GF-D8 (cell line): ENCODE measurements at places on chromosomes 3 and 15.
A peak's percentile ranks its signal among the peaks of the same experiment; 100 is the strongest.

DNA sequence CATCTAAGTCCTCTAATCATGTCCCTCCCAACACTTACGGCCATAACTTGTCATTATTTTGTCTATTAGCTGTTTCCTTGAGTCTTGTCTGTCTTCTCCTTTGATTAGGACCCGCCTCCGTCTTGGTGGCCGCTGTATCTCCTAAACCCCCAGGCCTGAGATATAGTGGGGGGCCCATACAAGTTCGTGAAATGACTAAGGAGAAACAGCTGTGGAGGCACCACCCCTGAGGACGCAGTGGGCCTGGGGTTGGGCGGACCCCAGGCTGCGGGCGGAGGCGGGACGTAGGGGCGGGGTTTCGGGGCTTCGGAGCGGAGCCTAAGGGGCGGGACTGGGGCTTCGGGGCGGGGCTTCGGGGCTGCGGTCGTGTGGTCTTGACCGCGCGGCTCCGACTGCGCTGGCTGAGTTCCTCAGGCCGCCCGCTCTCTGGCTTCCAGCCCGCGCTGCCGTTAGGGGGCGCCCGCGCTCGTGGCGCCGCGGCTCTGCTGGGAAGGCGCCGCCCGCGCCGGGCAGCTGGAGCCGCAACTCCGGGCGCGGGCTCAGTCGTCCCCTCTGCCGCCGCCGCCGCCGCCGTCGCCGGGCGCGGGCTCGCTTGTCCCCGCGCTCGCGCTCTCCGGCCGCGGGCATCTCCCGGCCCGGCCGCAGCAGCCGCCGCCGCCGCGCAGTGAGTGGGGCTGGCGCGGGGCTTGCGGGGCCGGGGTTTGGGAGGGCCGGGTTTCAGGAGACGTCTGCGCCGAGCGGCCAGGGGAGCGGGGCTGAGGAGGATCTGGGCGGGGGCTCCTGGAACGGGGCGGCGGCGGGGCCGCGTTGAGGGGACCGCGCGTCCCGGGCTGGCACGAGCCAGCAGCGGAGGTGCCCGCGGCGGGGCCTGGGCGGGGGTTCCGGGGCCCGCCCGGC, at the start of gene KCTD6:
TSS of gene KCTD6 (plus strand) at position 591 of the 897 bp plus-strand sequence. CDS start 6,660 bp downstream, outside the sequence.
- DNase-seq: peak; percentile 66

DNA sequence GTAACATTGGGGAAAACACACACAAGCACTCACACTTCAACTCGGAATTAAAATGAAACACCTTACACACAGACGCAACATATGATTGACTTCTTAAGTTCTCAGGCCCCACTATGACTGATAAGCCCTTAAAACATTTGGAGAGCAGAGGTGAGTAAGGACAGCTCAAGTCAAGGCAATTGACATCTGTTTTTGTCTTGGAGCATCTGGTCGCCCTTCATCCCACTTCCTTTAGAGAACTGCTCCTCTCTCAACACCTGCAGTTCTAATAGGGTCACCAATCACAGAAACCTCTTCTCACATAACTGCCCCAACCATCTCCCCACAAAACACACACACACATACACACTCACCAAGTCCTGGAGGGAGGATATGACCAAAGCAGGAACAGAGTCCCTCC, 43.4 kb downstream of the ERC2 start:
- DNase-seq: no peak

- DNase-seq: no peak
Observed at GRCh38 chr15:63405683-63406390, 24.2 kb upstream of the CA12 start.

GRCh38 chr15:93882141-93882540, 349.2 kb upstream of the MCTP2 start:
- no peak for DNase-seq

DNA sequence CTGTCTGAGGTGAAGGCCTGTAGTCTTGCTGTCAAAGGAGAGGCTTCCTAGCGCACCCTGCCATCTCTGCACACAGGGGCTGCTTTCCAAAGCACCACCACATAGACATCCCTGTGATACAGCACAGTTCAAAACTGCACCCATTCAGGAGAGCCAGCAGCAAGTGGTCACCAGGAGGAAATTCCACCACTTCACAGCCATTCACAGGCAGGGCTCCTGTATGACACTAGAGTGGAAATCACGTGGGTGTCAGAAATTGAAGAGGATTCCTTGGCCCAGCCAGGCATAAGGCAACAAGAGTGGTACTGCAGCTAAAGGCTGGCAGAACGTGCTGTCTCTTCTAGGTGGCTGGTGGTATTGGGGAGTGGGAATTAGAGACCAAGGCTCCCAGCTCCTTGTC, 102.8 kb downstream of the RFTN1 start:
- no peak for DNase-seq

GRCh38 chr3:100561459-100562158, 47.8 kb upstream of the ADGRG7 start:
- no peak for DNase-seq

GRCh38 chr3:57733790-57734189, 22.3 kb upstream of the SLMAP start:
- DNase-seq: no peak

GRCh38 chr15:66803182-66803729, 101.2 kb downstream of the SMAD6 start:
- DNase-seq: no peak

GRCh38 chr15:27864086-27864485, 235.0 kb downstream of the OCA2 start:
- no peak for DNase-seq

GRCh38 chr3:11705049-11705448, 61.3 kb upstream of the VGLL4 start:
- DNase-seq: no peak

DNA sequence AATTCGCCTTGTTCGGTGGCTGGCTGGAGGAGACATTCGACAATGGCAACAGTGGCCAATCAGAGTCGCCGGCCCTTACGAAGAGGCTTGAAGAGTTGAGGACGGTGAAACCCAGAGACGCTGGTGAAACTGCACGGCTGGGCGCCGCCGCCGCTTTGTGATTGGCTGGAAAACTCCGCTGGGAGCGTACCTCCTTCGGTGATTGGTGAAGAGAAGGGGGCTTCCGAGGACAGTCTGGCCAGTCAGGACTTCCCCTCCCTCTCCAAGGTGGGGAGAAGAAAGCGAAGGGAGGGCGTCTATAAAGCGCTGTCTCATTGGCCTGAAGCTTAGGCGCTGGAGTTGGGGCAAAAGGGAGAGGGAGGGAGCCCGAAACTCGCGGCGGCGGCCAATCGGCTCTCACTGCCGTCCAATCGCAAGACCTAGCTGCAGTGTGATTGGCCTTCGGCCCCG, 554 bp upstream of the GSK3B start:
- DNase-seq: peak; percentile 100

DNA sequence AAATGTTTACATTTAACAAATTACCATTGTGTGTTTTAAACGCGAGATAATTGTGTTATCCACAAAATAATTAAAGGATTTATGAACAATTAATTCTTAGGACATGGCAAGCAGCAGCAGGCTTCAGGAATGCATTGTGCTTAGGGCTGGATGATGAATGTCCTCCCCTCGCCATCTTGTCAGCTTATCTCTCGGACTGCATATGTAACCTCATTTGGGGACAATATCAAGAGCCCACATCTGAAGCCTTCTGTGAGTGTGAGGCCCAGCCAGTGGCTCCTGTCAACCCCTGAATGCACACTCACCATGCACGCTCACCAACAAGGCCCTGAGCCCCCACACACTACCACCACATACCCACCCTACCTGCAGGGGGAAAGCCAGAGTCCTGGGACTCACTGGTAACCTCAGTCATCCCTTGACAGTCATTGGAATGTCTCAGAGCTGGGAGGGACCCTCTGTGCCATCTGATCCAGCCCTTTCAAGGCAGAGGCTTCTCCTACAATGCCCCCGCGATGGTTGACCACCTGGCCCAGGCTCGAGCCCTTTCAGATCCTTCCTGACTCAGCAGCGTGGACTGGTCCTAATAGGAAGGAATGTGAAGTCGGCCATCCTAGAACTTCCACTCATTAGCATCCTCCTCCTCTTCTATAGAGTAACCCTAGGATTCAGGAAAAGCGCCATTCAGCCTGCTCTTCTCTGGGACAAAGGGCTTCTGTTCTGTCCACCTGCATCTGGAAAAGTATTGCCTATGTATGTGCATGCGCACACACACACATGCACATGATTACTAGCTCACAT, 38.2 kb downstream of the MRPL46 start:
- no peak for DNase-seq

DNA sequence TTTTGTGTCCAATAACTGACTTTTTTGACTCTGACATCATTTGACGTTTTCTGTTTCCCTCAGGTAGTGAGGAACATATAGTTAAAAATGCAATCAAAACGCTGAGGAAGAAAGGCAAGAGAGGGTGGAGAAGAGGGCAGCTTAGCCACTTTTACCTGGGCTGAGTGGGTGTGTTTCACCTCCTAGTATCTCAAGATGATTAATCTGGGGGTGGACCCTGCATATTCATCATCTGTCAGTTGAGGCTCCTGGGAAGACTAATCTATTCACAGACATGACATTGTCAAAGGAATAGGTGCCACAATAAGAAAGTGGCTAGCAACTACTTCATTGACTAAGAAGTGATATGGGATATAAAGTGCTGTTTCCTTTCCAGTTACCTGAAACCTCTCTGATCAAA, 331.5 kb upstream of the RARB start:
- DNase-seq: no peak

DNA sequence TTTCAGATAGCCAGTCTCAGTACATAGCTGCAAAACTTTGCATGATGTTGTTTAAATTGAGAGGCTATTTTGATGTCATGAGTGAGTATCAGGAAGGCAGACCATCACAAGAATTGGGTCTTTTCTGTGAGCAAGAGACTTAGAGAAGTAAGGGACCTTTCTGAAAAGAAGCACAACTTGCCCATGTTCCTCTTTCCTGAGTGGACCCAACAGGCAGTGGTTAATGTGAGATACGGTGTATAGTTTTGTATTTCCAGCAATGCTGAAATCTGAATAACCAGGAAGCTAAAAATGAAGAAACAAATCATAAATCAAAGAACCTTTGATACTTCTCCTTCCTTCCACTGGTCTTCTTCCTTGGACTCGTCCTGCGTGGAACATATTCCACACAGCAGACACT, 25.1 kb downstream of the MCTP2 start:
- no peak for DNase-seq

DNA sequence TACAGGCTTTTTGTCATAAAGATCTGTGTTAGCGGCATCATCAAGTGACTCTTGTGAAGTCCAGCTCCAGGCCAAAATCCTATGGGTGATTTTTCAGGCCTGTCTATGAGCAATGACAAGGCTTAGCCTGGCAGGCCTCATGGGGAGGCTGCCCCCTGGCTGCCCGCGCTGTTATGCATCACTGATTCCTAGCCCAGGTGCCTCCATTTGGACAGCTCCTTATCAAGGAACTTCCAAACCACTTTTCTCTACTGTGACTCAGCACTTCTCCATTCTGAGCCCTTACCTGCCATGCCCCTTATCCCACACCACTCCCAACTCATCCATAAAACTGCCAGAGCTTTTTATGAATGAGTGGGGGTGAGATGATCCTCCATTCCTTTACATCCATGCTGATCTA, 91.5 kb upstream of the C3orf80 start:
- DNase-seq: no peak
